ENCODE measurements at places on chromosomes 12 and 14. TPM values are rescaled to one million over a fixed set of nuclear protein-coding genes. Genes with fewer than 3 reads are reported as not detected.

Gene NFKBIA
- 131 TPM for total RNA-seq

Gene IQSEC3
- not detected for total RNA-seq

Gene ATN1
- total RNA-seq = 13.0 TPM

Gene TAS2R13
- total RNA-seq = not detected

Gene AQP2
- total RNA-seq = not detected

Gene FAM181A
- 0.99 TPM for total RNA-seq

Gene CAND1
- 57.7 TPM for total RNA-seq

Gene NPAS3
- not detected for total RNA-seq

Gene PLA2G1B
- total RNA-seq = not detected

Gene TSPAN11
- not detected for total RNA-seq

Gene KRT81
- 54.8 TPM for total RNA-seq

Gene PTPRR
- total RNA-seq = 0.21 TPM

Gene IRAK4
- total RNA-seq = 6.6 TPM

Gene PPP1R1A
- total RNA-seq = not detected

Gene OR6C6
- total RNA-seq = not detected

Gene HCAR2
- 3.9 TPM for total RNA-seq

Gene HHIPL1
- total RNA-seq = 0.42 TPM

Gene EIF4B
- 438 TPM for total RNA-seq

Gene PKP2
- 18.5 TPM for total RNA-seq

Gene LMNTD1
- total RNA-seq = not detected

Gene HOTAIR
- not detected for total RNA-seq
